ENCODE measurements at places on chromosomes 5 and 9.

- no peak for DNase-seq
Measured at GRCh38 chr9:106753155-106753671, 109.8 kb upstream of the ZNF462 start.

GRCh38 chr5:16980983-16981382 is 44.9 kb upstream of the MYO10 start:
- DNase-seq = no peak

GRCh38 chr5:76388791-76389512 is 14.1 kb upstream of the IQGAP2 start:
- no peak for DNase-seq

GRCh38 chr5:16616536-16617273 is at the start of gene RETREG1:
Gene RETREG1 (minus strand): TSS chr5:16616997. CDS start chr5:16616971, 26 bp downstream.
- DNase-seq = peak; percentile 70

- DNase-seq = no peak
Measured at GRCh38 chr9:83538172-83538889, at the start of gene FRMD3. Gene FRMD3 (minus strand): TSS chr9:83538401. CDS start chr9:83538231, 170 bp downstream.

GRCh38 chr5:96243862-96244261 is 189.2 kb downstream of the PCSK1 start:
- no peak for DNase-seq

DNA sequence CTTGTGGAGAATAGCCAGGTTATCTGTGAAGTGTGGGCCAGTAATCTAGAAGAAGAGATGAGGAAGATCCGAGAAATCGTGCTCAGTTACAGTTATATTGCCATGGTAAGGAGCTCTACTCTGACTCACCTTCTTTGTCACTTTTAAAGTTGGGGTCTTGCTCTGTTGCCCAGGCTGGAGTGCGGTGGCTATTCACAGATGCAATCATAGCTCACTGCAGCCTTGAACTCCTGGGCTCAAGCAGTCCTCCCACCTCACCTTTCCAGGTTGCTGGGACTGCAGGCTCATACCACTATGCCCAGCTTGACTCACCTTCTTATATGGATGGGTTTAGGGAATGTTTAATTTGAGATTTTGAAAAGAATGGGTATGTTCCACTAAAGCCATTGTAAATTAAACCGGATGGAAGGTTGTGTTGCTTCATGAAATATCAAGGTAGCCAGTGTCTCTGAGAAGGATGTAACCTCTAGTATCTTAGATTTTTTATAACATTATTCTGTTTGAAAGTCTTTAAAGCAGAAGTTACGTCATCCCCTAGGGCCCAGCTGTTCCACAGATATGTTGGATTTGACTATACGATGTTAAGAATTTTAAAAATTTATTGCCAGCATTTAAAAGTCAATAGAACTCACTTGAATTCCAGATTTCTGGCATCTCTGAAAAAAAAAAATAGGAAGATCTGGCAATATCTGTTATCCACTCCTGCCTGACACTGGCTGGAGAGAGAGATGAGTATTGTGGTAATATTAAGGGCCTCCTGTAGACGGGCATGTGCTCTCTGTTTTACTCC is 5.1 kb downstream of the CNOT8 start:
- DNase-seq = no peak

DNA sequence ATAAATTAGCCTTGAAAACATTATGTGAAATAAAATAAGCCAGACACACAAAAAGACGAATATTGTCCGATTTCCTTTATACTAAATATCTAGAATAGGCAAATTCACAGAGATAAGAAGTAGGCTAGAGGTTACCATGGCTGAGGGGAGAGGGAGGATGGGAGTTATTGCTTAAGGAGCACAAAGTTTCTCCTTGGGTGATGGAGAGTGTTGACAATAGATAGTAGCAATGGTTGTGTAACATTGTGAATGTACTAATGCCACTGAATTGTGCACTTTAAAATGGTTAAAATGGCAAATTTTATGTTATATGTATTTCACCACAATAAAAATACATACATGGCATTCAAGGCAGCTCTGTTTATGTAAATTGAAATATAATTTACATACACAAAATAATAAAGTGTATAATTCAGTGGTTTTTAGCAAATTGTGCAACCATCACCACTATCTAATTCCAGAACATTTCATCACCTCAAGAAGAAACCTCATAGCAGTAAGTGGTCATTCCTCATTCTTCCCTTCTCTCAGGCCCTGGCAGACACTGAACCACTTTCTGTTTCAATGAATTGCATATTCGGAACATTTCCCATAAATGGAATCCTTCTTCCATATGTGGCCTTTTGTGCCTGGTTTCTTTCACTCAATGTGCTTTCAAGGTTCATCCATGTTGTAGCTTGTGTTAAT is 59.2 kb downstream of the NDST1 start:
- DNase-seq = no peak

DNA sequence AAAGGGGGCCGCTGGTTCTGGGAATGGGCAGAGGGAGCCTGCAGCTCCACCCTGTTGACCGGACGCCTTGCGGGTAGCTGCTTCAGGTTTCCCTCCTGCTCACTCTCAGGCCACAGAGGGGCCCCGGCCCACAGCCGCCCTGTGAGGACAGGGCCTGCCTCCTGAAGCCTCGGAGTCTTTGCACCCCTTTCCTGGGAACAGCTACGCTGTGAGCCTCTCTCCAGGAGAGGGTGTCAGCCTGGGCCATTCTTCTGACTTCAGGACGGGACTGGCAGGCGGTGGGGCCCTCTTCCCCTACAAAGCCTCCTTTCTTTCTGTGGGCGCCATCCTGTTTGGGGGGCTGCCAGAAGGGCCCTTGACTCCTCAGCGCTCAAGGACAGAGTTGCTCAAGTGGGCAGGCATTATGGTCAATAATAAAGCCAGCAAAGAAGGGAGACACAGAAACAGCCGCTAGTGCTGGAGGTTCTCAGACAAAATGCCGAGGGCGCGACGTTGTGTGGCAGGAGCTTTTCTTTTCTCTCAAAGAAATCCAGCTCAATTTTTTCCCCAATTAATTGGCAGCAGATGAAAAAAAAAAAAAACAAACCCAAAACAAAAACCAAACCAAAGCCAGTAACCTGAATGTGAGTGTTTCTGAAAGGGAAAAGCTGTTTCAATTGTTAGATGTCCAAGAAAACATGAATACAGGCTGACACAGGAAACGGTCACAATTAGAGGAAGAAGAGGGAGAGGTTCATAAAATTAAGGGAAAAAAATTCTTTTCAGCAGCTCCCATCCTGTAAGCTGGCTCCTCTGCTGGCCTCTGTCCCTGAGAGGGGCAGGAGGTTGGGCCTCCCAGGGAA is 12.8 kb upstream of the SLC25A51 start:
- DNase-seq = no peak

DNA sequence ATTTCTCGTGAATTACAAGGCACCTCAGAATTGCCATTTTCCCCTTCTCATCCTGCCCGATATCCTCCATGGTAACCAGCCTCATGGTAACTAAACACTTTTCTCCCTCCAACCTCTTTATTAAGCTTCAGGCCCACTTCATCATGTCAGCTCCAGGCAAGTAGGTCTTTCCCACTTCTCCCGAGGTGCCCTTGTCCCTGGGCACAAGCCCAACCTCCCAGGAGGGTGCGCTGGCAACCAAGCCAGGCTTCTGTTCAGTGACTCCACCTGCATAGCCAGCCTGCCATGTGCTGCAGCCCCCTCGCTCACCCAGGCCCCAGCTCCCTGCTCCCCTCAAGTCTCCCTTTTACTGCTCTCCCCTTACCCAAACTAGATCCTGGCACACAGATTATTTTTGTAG is 47.4 kb upstream of the AFAP1L1 start:
- DNase-seq = no peak

DNA sequence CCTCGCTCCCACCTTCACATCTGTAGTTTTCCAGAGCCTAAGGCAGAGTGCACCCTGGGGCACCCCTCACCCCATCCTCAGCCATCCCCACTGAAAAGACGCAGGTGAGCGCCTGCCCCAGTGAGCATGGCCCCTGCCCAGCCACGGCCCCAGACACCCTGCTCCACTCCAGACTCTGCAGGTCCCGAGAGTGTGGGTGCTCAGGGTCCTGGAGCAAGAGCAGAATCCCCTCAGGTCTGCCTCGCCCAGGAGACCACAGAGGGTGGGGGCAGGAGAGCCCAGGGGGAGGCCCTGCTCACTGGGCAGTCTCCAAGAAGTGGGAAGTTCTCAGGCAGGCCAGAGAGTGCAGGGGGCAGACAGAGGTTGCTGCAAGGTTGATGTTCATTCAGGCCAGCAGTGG is 158.6 kb upstream of the PPP1R26 start:
- no peak for DNase-seq

DNA sequence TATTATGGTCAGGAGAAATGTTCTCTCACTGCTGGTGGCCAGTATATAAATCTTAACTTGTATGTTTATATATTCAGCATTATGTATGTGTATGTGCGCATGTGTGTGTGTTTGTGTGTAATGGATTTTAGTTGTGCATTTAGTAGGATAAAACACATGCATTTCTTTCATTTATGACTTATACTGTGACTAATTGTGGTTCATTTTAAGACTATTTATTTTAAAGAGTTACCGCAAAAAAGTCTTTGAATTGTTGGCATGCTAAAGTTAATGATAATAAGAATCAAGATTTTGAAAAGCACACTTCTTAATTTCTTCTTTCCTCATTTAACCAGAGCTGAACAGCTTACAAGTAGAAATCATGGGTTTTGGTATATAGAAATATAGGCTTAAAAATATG is 60.9 kb downstream of the RAI14 start:
- no peak for DNase-seq

- no peak for DNase-seq
Measured at GRCh38 chr5:10735569-10736276, 25.3 kb downstream of the DAP start.

- DNase-seq = no peak
Measured at GRCh38 chr5:89064054-89064453, 181.1 kb upstream of the MEF2C start.

DNA sequence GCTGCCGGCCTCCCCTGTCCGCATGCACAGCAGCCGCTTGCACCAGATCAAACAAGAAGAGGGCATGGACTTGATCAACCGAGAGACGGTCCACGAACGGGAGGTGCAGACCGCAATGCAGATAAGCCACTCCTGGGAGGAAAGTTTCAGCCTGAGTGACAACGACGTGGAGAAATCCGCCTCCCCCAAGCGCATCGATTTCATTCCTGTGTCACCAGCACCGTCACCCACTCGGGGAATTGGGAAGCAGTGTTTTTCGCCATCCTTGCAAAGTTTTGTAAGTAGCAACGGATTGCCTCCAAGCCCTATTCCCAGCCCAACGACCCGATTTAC is 75.3 kb downstream of the PIP5K1B start:
- DNase-seq = no peak

DNA sequence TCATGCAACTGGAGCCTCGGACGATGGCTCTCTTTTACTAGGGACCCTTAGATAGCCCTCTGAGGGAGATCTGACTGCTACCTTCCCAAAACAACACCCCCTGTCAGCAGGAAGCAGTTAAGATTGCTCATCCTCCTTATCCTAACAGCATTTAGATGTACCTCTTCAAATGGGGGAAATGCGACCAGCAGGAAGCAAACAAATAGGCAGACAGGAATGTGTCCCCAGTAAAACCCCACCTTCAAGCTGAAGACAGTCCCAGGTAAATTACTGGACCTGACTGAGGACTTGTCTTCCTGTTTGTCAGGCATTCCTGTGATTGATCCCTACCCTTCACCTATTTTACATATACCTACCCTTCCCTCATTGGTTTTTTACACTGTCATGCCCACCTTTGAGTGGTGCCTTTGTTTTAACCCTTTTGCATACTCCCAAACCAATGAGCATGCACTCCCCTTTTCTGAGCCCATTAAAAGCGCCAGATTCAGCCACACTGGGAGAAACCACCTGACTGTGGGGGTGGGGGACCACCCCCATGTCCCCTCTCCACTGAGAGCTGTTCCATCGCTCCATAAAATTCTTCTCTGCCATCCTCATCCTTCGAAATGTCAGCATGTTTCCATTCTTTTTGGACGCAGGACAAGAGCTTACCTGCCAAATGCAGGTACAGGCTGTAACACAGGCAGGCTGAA is 954.0 kb upstream of the CDH6 start:
- DNase-seq = no peak

GRCh38 chr9:135887585-135888050 is 19.7 kb downstream of the CAMSAP1 start:
- DNase-seq = peak; percentile 58
